Endothelial cell of umbilical vein (primary cell): ENCODE measurements at places on chromosomes 6 and 20. TPM values are rescaled to one million over a fixed set of nuclear protein-coding genes. Genes with fewer than 3 reads are reported as not detected.
A peak's percentile ranks its signal among the peaks of the same experiment; 100 is the strongest.

- peak; percentile 74 for DNase-seq
- H3K27ac ChIP-seq: peak overlapping the region; percentile 99
- H3K4me1 ChIP-seq: peaks cover 40% of the 10 kb centered on the region
- peak overlapping the region; percentile 100 for H3K4me3 ChIP-seq
- no peaks in the 10 kb centered on the region for H3K27me3 ChIP-seq
These were observed 2.6 kb downstream of the GJA1 start for GRCh38 chr6:121437851-121438651.

DNA sequence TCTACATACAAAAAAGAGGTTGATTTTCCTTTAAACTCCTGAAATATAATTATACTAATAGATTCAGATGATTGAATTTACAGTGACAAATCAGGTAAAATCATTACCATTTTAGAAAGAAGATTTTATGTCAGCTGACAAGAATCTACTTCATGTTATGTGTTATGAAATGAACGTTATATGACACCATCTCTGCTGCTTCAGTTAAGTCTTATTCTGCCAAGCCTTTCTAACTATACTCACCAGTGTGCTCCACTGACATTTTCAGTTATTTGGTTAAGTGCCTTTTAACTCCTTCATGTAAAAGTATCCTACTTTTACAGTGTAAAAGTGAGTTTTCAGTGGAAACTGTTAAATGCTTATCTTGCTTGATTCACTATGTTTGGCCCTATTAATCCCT, 80.4 kb downstream of the RWDD2A start:
- H3K4me1 ChIP-seq: peaks cover 11% of the 10 kb centered on the region
- no peak for DNase-seq
- no peak overlapping the region for H3K27ac ChIP-seq
- no peaks in the 10 kb centered on the region for H3K27me3 ChIP-seq
- no peaks in the 10 kb centered on the region for H3K36me3 ChIP-seq

- peak overlapping the region; percentile 14 for H3K4me3 ChIP-seq
- no peaks in the 10 kb centered on the region for H3K4me1 ChIP-seq
- no peak overlapping the region for H3K27ac ChIP-seq
- peaks cover 21% of the 10 kb centered on the region for H3K27me3 ChIP-seq
These were observed 44.6 kb downstream of the ARHGAP40 start for GRCh38 chr20:38645980-38646858.

- H3K27me3 ChIP-seq: no peaks in the 10 kb centered on the region
- peaks cover 3% of the 10 kb centered on the region for H3K4me1 ChIP-seq
- peak overlapping the region; percentile 54 for H3K4me3 ChIP-seq
These were observed 875 bp upstream of the ZBTB9 start for GRCh38 chr6:33453393-33454008.

DNA sequence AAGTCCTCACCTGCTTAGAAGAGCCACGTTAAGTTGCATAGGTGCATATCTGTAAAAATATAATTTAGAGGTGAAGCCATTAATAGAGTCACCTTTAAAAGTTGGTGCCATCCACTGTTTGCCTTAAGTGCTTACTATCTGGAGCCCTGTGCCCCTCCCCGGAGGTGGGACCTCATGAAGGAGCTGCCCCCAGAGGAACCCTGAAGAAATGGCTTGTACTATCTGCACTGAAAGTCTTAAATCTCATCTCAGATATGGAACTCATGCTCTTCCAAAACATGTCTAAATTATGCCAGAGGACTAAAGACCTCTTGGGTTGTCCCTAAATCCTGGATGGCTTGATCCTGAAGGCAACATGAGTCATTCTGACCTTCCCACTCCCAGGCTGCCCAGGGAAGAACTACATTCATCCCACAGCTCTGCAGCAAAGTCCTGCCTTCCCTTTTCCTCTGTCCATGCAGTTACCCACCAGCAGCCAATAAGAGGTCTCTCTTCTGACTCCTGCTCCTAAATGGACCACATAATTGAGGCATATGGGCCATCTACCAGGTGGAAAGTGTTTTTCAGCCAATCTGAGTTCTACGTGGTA, 85.3 kb downstream of the ASXL1 start:
- no peak overlapping the region for H3K27ac ChIP-seq
- H3K36me3 ChIP-seq: peaks cover 22% of the 10 kb centered on the region
- no peaks in the 10 kb centered on the region for H3K27me3 ChIP-seq
- H3K4me1 ChIP-seq: peaks cover 14% of the 10 kb centered on the region
- no peak overlapping the region for H3K4me3 ChIP-seq
- no peak for DNase-seq

GRCh38 chr20:51763965-51764602, 4.1 kb downstream of the ATP9A start:
- no peaks in the 10 kb centered on the region for H3K36me3 ChIP-seq
- no peaks in the 10 kb centered on the region for H3K27me3 ChIP-seq
- DNase-seq: no peak
- H3K4me1 ChIP-seq: peaks cover 6% of the 10 kb centered on the region
- no peak overlapping the region for H3K4me3 ChIP-seq
- H3K27ac ChIP-seq: no peak overlapping the region

GRCh38 chr6:145789443-145789842, 25.2 kb downstream of the FBXO30 start:
- H3K36me3 ChIP-seq: no peaks in the 10 kb centered on the region
- no peaks in the 10 kb centered on the region for H3K27me3 ChIP-seq
- no peak overlapping the region for H3K4me3 ChIP-seq

GRCh38 chr20:52924411-52925271, 47.5 kb upstream of the TSHZ2 start:
- DNase-seq: no peak
- H3K4me3 ChIP-seq: no peak overlapping the region
- no peaks in the 10 kb centered on the region for H3K36me3 ChIP-seq
- H3K4me1 ChIP-seq: no peaks in the 10 kb centered on the region
- H3K27me3 ChIP-seq: no peaks in the 10 kb centered on the region

GRCh38 chr6:145648149-145648548, 87.2 kb downstream of the EPM2A start:
- H3K36me3 ChIP-seq: no peaks in the 10 kb centered on the region
- H3K27me3 ChIP-seq: no peaks in the 10 kb centered on the region
- DNase-seq: no peak
- no peak overlapping the region for H3K27ac ChIP-seq

GRCh38 chr20:11108102-11108810, 434.5 kb upstream of the JAG1 start:
- no peak overlapping the region for H3K27ac ChIP-seq
- no peaks in the 10 kb centered on the region for H3K27me3 ChIP-seq
- DNase-seq: peak; percentile 31
- no peaks in the 10 kb centered on the region for H3K36me3 ChIP-seq
- H3K4me1 ChIP-seq: peaks cover 16% of the 10 kb centered on the region

DNA sequence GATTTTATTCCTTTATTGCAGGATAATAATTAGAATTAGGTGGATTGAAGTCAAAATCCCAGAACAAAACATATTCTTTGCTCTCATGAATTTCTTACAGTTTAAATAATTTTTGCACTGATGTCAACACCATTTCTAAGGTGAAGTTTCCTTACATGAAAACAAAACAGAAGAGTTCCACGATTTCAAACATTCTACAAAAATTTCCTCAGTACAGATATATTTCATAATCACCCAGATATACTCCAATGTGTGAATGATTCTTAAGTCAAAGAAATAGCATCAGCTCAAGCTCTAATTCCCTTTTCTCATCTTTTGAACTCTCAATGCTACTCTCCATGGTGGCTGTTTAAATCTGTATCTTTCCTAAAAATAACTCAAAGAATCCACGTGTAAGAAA, 39.5 kb upstream of the THBS2 start:
- H3K4me1 ChIP-seq: no peaks in the 10 kb centered on the region
- no peaks in the 10 kb centered on the region for H3K27me3 ChIP-seq
- H3K36me3 ChIP-seq: no peaks in the 10 kb centered on the region
- DNase-seq: no peak
- H3K4me3 ChIP-seq: no peak overlapping the region
- H3K27ac ChIP-seq: no peak overlapping the region

DNA sequence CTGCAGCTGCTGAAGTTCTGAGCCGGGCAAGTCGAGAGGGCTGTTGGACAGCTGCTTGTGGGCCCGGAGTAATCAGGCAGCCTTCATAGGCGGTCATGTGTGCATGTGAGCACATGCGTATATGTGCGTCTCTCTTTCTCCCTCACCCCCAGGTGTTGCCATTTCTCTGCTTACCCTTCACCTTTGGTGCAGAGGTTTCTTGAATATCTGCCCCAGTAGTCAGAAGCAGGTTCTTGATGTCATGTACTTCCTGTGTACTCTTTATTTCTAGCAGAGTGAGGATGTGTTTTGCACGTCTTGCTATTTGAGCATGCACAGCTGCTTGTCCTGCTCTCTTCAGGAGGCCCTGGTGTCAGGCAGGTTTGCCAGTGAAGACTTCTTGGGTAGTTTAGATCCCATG, 21.2 kb upstream of the MAPK13 start:
- peaks cover 25% of the 10 kb centered on the region for H3K36me3 ChIP-seq
- H3K27ac ChIP-seq: no peak overlapping the region
- no peaks in the 10 kb centered on the region for H3K4me1 ChIP-seq
- no peak for DNase-seq
- H3K27me3 ChIP-seq: no peaks in the 10 kb centered on the region
- no peak overlapping the region for H3K4me3 ChIP-seq

- H3K27me3 ChIP-seq: no peaks in the 10 kb centered on the region
- no peaks in the 10 kb centered on the region for H3K36me3 ChIP-seq
- no peak overlapping the region for H3K4me3 ChIP-seq
- peaks cover 11% of the 10 kb centered on the region for H3K4me1 ChIP-seq
These were observed 44.7 kb upstream of the CCN2 start for GRCh38 chr6:131995917-131996316.

- no peaks in the 10 kb centered on the region for H3K36me3 ChIP-seq
- H3K27me3 ChIP-seq: no peaks in the 10 kb centered on the region
- H3K4me1 ChIP-seq: peaks cover 36% of the 10 kb centered on the region
- H3K27ac ChIP-seq: peak overlapping the region; percentile 79
These were observed 187.7 kb downstream of the NFATC2 start for GRCh38 chr20:51354769-51355319.

- no peaks in the 10 kb centered on the region for H3K27me3 ChIP-seq
- no peaks in the 10 kb centered on the region for H3K36me3 ChIP-seq
- H3K4me1 ChIP-seq: no peaks in the 10 kb centered on the region
- DNase-seq: no peak
- H3K27ac ChIP-seq: no peak overlapping the region
These were observed 156.3 kb downstream of the CARMIL1 start for GRCh38 chr6:25435416-25435985.

DNA sequence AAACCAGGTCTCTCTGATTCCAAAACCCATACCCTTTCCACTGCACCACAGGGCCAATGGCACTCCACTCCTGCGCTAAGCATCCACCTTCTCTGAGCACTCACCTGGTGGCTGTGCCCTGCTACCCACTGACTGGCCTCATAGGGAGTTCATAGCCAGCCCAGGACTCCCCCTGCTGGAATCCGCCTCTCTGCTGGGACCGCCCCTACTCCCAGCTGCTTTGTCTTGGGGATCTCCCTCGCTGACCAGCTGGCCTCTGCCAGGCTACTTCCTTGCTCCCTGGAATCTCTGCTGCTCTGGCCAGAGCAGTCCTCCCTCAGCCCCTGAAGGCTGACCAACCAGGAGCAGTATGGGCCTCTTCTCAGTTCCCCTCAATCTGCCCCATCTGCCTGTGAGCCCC, 129.7 kb downstream of the FAXC start:
- no peaks in the 10 kb centered on the region for H3K4me1 ChIP-seq
- DNase-seq: no peak
- no peaks in the 10 kb centered on the region for H3K36me3 ChIP-seq
- no peak overlapping the region for H3K4me3 ChIP-seq

GRCh38 chr6:34284563-34285447, 36.0 kb upstream of the SMIM29 start:
- no peaks in the 10 kb centered on the region for H3K27me3 ChIP-seq
- no peak overlapping the region for H3K4me3 ChIP-seq
- no peaks in the 10 kb centered on the region for H3K36me3 ChIP-seq
- peak; percentile 48 for DNase-seq
- peaks cover 10% of the 10 kb centered on the region for H3K4me1 ChIP-seq

Gene SRSF6
- total RNA-seq: 153 and 157 TPM in 2 replicates

Gene NR2E1
- not detected in 2 replicates for total RNA-seq

Gene OOEP
- total RNA-seq: not detected in 2 replicates

Gene CBFA2T2
- 9.9 and 10.7 TPM in 2 replicates for total RNA-seq

Gene TINAG
- 0.21 TPM in 1 of 2 replicates, not detected in the other for total RNA-seq

Gene FILIP1
- 12.6 and 13.7 TPM in 2 replicates for total RNA-seq

Gene CST9
- total RNA-seq: not detected in 2 replicates

Gene ERVFRD-1
- not detected in 2 replicates for total RNA-seq

Gene SYCP2
- total RNA-seq: 0.35 and 0.67 TPM in 2 replicates

Gene KAT14
- 9.5 and 11.7 TPM in 2 replicates for total RNA-seq

Gene KIAA1755
- total RNA-seq: 0.51 and 0.58 TPM in 2 replicates
